Suprapubic skin (tissue), 4 donors: ENCODE measurements at places on chromosomes 1 and 21.

GRCh38 chr1:55446351-55446750 is 231.2 kb upstream of the USP24 start:
- H3K4me1 ChIP-seq: peaks cover 15% of the 10 kb centered on the region
- no peak overlapping the region for H3K27ac ChIP-seq
- no peak for DNase-seq
- H3K27me3 ChIP-seq: no peaks in the 10 kb centered on the region
- H3K4me3 ChIP-seq: no peak overlapping the region
- no peaks in the 10 kb centered on the region for H3K36me3 ChIP-seq

GRCh38 chr1:111729271-111729921 is 9.8 kb downstream of the INKA2 start:
- H3K27ac ChIP-seq: no peak overlapping the region
- H3K4me1 ChIP-seq: peaks cover 40% of the 10 kb centered on the region

- H3K27ac ChIP-seq: no peak overlapping the region
- H3K4me3 ChIP-seq: no peak overlapping the region
- no peak for DNase-seq
- H3K36me3 ChIP-seq: no peaks in the 10 kb centered on the region
- H3K27me3 ChIP-seq: no peaks in the 10 kb centered on the region
Observed at GRCh38 chr1:93694039-93694438, 12.4 kb upstream of the BCAR3 start.

DNA sequence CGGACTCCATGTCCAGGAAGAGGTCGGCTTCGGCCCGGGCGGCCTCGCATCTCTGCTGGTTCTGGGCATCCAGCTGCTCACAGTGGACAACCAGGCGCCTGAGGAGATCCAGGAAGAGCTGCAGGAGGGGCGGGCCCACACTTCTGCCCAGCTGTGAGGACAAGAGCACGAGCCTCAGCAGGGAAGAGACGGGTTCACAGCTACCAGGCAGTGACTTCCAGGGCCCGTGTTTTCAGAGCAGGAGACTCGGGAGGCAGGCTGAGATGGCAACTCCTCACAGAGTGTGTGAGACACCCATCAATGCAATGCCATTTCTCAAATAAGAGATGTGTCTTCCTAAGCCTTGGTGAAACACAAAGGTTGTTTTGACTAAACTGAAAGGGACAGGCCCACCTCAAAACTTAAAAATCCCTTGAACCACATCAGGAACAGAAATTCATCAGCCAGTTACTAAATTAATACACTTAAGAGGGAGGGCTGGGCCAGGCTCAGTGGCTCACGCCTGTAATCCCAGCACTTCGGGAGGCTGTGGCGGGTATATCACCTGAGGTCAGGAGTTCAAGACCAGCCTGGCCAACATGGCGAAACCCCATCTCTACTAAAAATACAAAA is 43.4 kb downstream of the URB1 start:
- peak overlapping the region; percentile 86 for H3K27ac ChIP-seq
- peaks cover 95% of the 10 kb centered on the region for H3K36me3 ChIP-seq
- DNase-seq: no peak
- H3K4me3 ChIP-seq: no peak overlapping the region

- H3K36me3 ChIP-seq: no peaks in the 10 kb centered on the region
- no peak overlapping the region for H3K4me3 ChIP-seq
- no peaks in the 10 kb centered on the region for H3K4me1 ChIP-seq
- no peaks in the 10 kb centered on the region for H3K27me3 ChIP-seq
Observed at GRCh38 chr1:210099921-210100320, 132.7 kb upstream of the SERTAD4 start.

GRCh38 chr1:215719552-215719951 is 152.4 kb downstream of the KCTD3 start:
- no peaks in the 10 kb centered on the region for H3K36me3 ChIP-seq
- no peak for DNase-seq
- H3K4me1 ChIP-seq: no peaks in the 10 kb centered on the region
- H3K4me3 ChIP-seq: no peak overlapping the region
- H3K27ac ChIP-seq: no peak overlapping the region

- H3K4me3 ChIP-seq: peak overlapping the region; percentile 72
- H3K4me1 ChIP-seq: peaks cover 24% of the 10 kb centered on the region
- peak overlapping the region; percentile 75 for H3K27ac ChIP-seq
- H3K27me3 ChIP-seq: no peaks in the 10 kb centered on the region
Observed at GRCh38 chr1:164559342-164560051, 513 bp downstream of the PBX1 start.

GRCh38 chr21:45129189-45129923 is 55.0 kb downstream of the ADARB1 start:
- no peak overlapping the region for H3K4me3 ChIP-seq
- no peak for DNase-seq
- peaks cover 52% of the 10 kb centered on the region for H3K4me1 ChIP-seq
- H3K36me3 ChIP-seq: peaks cover 6% of the 10 kb centered on the region

GRCh38 chr1:244075247-244075722 is 24.2 kb downstream of the ZBTB18 start:
- no peak overlapping the region for H3K4me3 ChIP-seq
- no peaks in the 10 kb centered on the region for H3K36me3 ChIP-seq
- DNase-seq: no peak
- H3K4me1 ChIP-seq: peaks cover 5% of the 10 kb centered on the region
- peaks cover 6% of the 10 kb centered on the region for H3K27me3 ChIP-seq
- H3K27ac ChIP-seq: no peak overlapping the region

DNA sequence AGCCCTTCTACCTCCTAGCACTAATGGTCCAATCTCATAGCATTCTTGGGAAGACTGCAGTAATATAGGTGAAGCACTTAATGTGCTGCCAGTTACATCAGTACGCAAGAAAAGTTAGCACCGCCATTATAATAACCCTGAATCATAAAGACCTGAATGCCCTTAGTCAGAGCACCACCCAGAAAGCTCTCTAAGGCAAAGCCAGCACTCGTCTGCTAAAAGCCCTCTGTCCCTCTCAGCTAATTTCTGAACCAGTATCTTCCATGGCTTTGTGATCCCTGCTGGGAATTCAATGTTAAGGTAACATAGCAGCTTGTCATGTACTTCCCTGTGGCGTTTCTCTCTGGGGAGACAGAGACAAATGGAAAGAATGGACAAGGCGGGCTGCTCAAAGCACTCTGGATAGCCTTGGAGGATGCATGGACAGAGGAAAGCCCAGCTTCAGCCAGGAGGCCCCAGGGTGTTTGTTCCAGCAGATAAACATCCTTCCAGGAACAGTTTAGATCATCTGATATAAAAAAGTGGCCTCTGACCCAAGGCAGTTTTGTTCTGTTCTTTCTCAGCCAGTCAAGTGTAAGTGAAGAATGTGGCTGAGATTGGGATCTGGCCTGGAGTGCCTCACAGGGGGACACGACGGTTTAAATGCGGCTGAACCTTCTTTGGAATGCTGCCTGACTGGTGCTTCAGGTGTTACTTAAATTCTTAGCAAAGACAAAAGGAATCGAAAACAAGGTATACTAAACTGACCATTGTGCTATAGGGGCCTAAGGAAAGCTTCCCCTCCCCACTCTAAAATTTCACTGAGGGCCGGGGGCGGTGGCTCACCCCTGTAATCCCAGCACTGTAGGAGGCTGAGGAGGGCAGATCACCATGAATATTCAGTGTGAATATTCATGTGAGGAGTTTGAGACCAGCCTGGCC is 58.1 kb upstream of the VTCN1 start:
- DNase-seq: no peak
- H3K27ac ChIP-seq: no peak overlapping the region
- H3K4me1 ChIP-seq: no peaks in the 10 kb centered on the region
- H3K4me3 ChIP-seq: no peak overlapping the region

DNA sequence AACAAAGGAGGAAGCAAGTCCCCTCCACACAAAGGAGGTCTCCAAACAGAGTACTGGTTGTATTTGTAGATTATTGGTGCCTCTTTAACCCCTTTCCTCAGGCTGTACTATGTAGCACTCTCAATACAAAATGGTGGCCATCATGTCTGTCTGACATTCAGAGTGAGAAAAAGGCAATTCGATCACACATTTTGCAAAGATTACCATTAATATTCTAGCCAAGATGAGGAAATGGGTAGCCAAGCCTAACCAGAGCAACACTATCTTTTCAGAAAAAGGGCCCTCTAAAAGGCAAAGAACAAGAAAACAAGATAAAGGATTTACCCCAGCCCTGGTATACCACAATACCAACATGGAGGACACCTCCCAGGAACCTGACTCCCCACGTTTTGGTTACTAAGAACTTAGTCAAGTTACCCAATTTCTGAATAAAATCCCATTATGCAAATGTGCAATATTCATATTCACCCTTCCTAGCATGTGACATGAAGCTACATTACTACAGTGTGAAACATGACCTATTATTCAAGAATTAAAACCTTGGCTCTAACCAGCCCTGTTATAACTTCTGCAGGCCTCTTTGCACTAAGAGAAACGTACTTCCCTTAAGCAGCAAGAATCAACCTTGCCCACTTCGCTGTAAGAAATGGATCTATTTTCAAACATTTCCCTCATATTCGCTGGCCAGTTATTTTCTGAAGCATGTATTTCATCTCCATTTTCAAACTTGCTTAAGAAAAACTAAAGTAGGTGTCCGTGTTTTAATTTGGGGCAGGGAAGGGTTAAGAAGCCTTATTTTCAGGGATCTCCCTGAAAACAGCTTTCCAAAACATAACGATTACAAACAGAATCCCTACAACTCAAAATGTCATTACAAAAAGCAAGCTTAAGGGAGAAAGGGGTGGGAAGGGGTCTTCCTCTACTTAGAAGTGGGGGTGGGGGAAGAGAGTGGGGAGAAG is 2.1 kb downstream of the KDM5B start:
- no peaks in the 10 kb centered on the region for H3K27me3 ChIP-seq
- peak overlapping the region; percentile 85 for H3K4me3 ChIP-seq
- no peak for DNase-seq
- H3K36me3 ChIP-seq: no peaks in the 10 kb centered on the region

GRCh38 chr1:204207136-204207616 is 6.6 kb downstream of the GOLT1A start:
- H3K36me3 ChIP-seq: no peaks in the 10 kb centered on the region
- peaks cover 17% of the 10 kb centered on the region for H3K4me1 ChIP-seq
- peak; percentile 73 for DNase-seq
- no peaks in the 10 kb centered on the region for H3K27me3 ChIP-seq

- no peaks in the 10 kb centered on the region for H3K36me3 ChIP-seq
- peaks cover 10% of the 10 kb centered on the region for H3K4me1 ChIP-seq
- no peak for DNase-seq
Observed at GRCh38 chr1:215007880-215008279, 74.7 kb upstream of the KCNK2 start.

- H3K4me3 ChIP-seq: no peak overlapping the region
- no peaks in the 10 kb centered on the region for H3K36me3 ChIP-seq
- no peak for DNase-seq
- no peaks in the 10 kb centered on the region for H3K4me1 ChIP-seq
- no peak overlapping the region for H3K27ac ChIP-seq
- H3K27me3 ChIP-seq: no peaks in the 10 kb centered on the region
Observed at GRCh38 chr1:224067621-224068457, 46.1 kb upstream of the FBXO28 start.

- H3K27me3 ChIP-seq: no peaks in the 10 kb centered on the region
- no peak for DNase-seq
- no peaks in the 10 kb centered on the region for H3K4me1 ChIP-seq
- H3K4me3 ChIP-seq: no peak overlapping the region
- no peaks in the 10 kb centered on the region for H3K36me3 ChIP-seq
Observed at GRCh38 chr1:57835620-57836019, 411.8 kb upstream of the DAB1 start.

DNA sequence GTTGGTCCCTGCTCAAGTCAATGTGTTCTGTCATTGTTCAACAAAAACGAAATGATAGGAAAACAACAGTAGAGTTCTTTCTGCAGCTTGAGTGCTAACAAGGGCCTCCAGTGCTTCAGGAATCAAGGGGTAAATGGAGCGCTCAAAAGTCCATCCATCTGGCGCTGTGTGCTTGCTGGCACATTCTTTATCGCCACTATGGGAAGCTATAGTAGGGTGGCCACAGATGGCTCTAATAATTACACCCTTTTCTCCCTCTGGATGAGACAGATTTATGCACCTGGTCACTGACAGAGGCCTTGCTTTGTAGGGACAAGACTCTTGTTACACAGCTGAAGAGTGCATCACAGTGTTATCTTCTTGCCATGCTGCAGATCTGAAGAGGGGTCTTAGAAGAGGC is 136.0 kb downstream of the GDAP2 start:
- H3K4me3 ChIP-seq: no peak overlapping the region

DNA sequence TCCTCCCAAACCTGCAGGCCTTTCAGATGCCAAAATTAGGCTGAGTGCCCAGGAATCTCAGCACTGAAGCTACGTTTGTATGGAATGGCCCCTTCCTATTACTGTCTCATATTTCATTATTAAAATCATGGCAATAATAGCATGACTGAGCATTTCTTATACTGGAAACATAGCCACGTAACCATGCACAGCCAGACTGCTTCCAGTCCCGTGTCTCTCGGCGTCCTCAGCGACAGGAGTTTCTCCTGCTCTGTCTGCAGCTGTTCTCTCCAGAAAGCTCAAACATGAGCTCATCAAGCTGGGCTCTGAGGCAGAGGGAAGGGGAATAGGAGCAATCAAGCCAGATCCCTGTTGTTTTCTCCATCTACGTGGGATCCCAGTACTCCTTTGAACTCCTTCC is 104.0 kb downstream of the CDC7 start:
- no peaks in the 10 kb centered on the region for H3K4me1 ChIP-seq
- H3K4me3 ChIP-seq: no peak overlapping the region
- DNase-seq: no peak
- H3K27me3 ChIP-seq: no peaks in the 10 kb centered on the region

- no peak overlapping the region for H3K4me3 ChIP-seq
- no peak for DNase-seq
- no peaks in the 10 kb centered on the region for H3K36me3 ChIP-seq
- no peak overlapping the region for H3K27ac ChIP-seq
- no peaks in the 10 kb centered on the region for H3K27me3 ChIP-seq
- H3K4me1 ChIP-seq: peaks cover 17% of the 10 kb centered on the region
Observed at GRCh38 chr1:206679738-206680211, 4.9 kb upstream of the MAPKAPK2 start.

- no peaks in the 10 kb centered on the region for H3K36me3 ChIP-seq
- no peak for DNase-seq
- no peaks in the 10 kb centered on the region for H3K27me3 ChIP-seq
- H3K4me3 ChIP-seq: peak overlapping the region; percentile 52
Observed at GRCh38 chr1:179814546-179814838, 63.1 kb downstream of the TOR1AIP2 start.

- H3K27ac ChIP-seq: no peak overlapping the region
- H3K4me3 ChIP-seq: no peak overlapping the region
- no peaks in the 10 kb centered on the region for H3K36me3 ChIP-seq
- no peaks in the 10 kb centered on the region for H3K4me1 ChIP-seq
Observed at GRCh38 chr1:31510853-31511789, 65.2 kb upstream of the TINAGL1 start.

GRCh38 chr1:203308328-203308922 is 3.1 kb downstream of the BTG2 start:
- peaks cover 49% of the 10 kb centered on the region for H3K4me1 ChIP-seq
- DNase-seq: no peak
- peaks cover 34% of the 10 kb centered on the region for H3K36me3 ChIP-seq
- peak overlapping the region; percentile 3 for H3K27ac ChIP-seq
- peak overlapping the region; percentile 92 for H3K4me3 ChIP-seq

- H3K4me1 ChIP-seq: no peaks in the 10 kb centered on the region
- H3K4me3 ChIP-seq: no peak overlapping the region
- H3K27ac ChIP-seq: no peak overlapping the region
- H3K27me3 ChIP-seq: peaks cover 2% of the 10 kb centered on the region
- no peaks in the 10 kb centered on the region for H3K36me3 ChIP-seq
Observed at GRCh38 chr1:234062166-234062565, 157.7 kb downstream of the SLC35F3 start.

GRCh38 chr1:19229828-19230325 is 19.8 kb upstream of the UBR4 start:
- no peak overlapping the region for H3K27ac ChIP-seq
- no peak for DNase-seq
- no peaks in the 10 kb centered on the region for H3K27me3 ChIP-seq

GRCh38 chr1:37158113-37158749 is 123.9 kb upstream of the GRIK3 start:
- no peak overlapping the region for H3K27ac ChIP-seq
- peaks cover 7% of the 10 kb centered on the region for H3K27me3 ChIP-seq
- DNase-seq: no peak
- H3K36me3 ChIP-seq: no peaks in the 10 kb centered on the region
- H3K4me3 ChIP-seq: no peak overlapping the region
